ENCODE measurements at places on chromosomes 12 and 14. TPM values are rescaled to one million over a fixed set of nuclear protein-coding genes. Genes with fewer than 3 reads are reported as not detected.

ANKRD33 gene
- not detected for total RNA-seq

TSPAN9 gene
- total RNA-seq = 7.0 TPM

FAIM2 gene
- not detected for total RNA-seq

SPIC gene
- total RNA-seq = not detected

GALNT6 gene
- total RNA-seq = 38.0 TPM

RNASE7 gene
- total RNA-seq = not detected

ERP27 gene
- total RNA-seq = not detected

FAM181A gene
- total RNA-seq = not detected

All from A172 (cell line).